NCI-H1436 treated with DMSO at 0.1 percent for 48 hours (cell line): ENCODE measurements at places on chromosomes 2 and 18.

GRCh38 chr18:56672391-56672790, 21.2 kb downstream of the WDR7 start:
- no peak for DNase-seq

DNA sequence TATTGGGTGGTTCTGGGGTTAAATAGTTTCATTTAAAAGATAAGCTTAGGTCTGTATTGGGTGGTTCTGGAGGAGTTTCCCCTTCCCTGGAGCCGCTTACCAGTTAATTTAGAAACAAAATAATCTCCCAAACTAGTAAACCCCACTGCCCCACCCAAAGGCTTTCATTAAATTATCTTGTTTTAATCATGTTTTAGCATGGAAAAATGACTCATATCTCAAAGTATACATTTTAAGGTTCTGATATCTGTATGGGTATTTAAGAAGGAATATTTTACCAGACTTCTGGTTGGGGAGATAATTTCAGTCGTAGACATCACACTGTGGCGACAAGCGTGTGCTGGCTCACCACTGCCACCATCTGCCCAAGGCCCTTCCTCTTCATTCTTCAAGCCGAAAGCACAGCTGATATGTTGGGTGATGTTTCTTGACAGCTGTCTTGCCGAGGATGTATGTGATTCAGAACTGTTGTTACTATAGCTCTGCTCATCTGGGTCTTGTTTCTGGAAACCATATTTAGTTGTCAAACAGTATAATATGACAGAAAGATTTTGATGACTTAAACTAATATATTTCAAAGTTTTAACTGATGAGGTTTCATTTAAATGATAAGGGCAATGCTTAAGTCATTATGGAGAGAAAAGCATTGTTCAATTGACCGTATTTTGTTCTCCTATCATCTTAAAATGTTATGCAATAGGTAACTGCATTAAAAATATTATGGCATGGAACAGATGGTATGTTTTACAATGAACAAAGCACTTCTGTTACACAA, 5.1 kb downstream of the FIGLA start:
- DNase-seq: no peak

DNA sequence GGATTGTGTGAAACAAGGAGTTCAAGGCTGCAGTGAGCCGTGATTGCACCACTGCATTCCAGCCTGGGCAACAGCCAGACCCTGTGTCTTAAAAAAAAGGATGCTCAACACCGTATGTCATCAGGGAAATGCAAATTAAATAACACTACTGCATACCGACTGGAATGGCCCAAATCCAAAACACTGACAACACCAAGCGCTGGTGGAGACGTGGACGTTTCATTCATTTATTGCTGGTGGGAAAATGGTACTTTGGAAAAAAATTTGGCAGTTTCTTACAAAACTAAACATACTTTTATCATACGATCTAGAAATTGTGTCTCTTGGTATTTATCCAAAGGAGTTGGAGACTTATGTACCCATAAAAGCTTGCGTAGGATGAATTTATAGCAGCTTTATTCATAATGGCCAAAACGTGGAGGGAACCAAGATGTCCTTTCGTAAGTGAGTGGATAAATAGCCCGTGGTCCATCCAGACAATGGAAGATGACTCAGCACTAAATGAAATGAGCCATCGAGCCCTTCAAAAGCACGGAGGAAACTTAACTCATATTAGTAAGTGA, 24.2 kb downstream of the NEU4 start:
- no peak for DNase-seq

DNA sequence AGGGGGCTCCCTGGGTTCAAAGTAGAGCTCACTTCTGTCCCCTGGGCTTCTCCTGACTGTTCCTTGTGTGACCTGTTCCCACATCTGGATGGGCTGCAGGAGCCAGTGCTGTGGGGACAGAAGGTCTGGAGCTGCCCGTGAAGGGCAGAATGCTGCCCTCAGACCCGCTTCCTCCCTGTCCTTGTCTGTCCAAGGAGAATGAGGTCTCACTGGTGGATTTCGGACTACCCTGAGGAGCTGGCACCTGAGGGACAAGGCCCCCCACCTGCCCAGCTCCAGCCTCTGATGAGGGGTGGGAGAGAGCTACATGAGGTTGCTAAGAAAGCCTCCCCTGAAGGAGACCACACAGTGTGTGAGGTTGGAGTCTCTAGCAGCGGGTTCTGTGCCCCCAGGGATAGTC, 15.5 kb downstream of the EMX1 start:
- DNase-seq: no peak

GRCh38 chr2:20629581-20630171, 21.2 kb downstream of the HS1BP3 start:
- DNase-seq: no peak

- DNase-seq: no peak
Observed at GRCh38 chr18:45320724-45321123, 294.6 kb upstream of the SLC14A2 start.

DNA sequence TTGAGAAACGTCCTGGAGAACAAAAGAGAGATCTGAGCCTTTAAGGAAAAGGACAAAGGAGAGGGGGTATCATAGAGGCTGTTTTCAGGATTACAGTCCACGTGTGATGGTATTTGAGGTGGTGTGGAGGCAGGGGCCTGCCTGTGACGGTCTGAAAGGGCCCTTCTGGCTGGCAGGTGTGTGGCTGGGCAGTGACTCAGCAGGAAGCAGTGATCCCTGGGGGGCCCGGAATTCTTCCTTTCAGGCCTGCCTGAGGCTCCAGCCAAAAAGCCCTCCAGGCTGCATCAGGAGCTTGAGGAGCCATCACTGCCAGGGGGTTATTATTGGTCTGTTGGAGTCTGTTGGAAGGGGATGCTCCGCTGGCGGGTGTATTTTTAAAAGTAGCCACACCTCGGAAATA, 97.2 kb upstream of the TMEM18 start:
- DNase-seq: no peak

- peak; percentile 20 for DNase-seq
Observed at GRCh38 chr2:170409164-170409535, 231.2 kb downstream of the MYO3B start.

- no peak for DNase-seq
Observed at GRCh38 chr2:226524381-226524843, 275.2 kb downstream of the IRS1 start.

DNA sequence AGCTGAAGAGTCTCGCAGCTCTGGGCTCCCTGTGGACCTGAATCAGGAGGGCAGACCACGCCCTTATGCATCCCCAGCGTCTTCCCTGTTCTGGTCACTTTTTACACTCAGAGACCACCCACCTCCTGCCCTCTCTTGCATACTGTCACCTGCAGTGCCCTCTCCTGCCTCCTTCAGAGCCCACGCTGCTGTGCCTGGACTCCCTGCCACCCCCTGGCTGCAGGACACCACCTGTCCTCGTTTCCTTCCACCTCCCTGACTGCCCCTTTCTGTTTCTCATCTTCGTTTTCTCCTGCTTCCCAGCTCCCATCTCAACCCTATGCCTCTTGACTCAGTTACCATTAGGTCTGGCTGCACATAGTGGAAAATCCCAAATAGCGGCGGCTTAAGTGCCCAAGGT, 9.2 kb upstream of the INHBB start:
- DNase-seq: no peak

GRCh38 chr2:54895730-54896129, 154.5 kb downstream of the RTN4 start:
- no peak for DNase-seq

GRCh38 chr2:45178854-45179253, 169.6 kb upstream of the SIX2 start:
- no peak for DNase-seq

GRCh38 chr18:1665079-1665478, 760.4 kb downstream of the ADCYAP1 start:
- no peak for DNase-seq

GRCh38 chr18:55116863-55117262, 157.6 kb upstream of the CCDC68 start:
- DNase-seq: no peak

DNA sequence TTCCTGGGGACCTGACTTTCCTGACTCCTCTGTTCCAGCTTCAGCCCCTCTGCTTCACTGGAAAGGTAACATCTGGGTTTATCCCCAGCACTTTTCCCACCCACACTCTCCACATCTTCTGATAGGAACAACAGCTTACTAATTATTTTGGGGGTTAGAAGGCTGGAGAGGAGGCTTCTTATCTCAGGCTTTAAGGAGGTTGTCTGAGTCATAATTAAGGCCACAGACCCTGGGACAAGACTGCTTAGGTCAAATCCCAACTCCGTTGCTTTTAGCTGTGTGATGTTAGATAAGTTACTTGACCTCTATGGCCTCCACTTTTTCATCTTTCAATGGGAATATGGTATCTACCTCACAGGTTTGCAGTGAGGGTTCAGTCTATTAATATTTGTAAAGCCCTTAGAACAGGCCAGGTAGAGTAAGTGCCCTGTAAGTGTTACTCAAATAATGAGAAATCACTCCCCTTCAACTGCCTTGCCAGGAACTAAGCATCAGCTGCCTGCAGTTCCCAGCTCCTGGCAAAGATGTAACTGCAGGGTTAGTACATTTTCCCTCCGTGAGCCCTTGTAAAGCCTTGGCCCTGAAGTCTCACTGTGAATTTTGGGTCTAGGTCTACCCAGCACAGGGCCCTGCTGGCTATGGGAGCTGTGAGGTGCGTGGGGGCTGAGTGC, 123.6 kb downstream of the MTX2 start:
- no peak for DNase-seq

GRCh38 chr2:82234283-82234874, 1929.8 kb upstream of the LRRTM1 start:
- DNase-seq: no peak

DNA sequence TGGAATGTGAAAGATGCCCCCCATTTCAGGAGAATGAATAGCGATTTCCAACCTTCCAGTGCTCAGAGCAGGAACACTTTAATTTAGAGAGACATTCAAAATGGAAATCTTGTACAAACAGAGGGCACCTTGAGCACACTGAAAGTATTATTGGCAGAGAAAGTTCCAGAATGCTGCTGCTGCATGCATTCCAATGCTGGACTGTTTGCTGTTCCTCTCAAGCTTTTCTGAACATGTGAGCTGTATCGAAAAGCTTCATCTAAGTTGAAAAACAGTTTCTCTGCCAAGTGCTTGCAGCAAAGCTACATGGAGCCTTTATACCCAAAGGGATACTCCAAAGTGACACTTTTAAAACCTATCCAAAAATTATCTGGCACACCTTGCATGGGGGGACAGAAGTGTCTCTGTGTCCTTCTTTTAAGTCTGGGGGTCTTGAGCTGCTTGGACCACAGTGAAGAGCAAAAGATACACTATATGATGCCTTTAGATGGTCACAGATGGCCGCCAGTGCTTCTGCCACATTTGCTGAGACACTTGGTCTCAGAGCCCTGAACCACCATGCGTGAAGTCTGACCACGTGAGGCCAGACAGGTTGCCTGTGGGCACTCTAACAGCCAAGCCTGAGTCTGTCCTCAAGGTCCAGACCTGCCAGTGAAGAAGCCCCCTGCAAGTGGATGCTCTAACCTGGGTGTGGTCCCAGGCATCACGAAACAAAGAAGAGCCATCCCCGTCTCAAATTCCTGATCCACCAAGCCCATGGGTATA, 18.8 kb downstream of the UXS1 start:
- no peak for DNase-seq

GRCh38 chr2:73970850-73971471, 13.7 kb upstream of the TET3 start:
- DNase-seq: peak; percentile 30

DNA sequence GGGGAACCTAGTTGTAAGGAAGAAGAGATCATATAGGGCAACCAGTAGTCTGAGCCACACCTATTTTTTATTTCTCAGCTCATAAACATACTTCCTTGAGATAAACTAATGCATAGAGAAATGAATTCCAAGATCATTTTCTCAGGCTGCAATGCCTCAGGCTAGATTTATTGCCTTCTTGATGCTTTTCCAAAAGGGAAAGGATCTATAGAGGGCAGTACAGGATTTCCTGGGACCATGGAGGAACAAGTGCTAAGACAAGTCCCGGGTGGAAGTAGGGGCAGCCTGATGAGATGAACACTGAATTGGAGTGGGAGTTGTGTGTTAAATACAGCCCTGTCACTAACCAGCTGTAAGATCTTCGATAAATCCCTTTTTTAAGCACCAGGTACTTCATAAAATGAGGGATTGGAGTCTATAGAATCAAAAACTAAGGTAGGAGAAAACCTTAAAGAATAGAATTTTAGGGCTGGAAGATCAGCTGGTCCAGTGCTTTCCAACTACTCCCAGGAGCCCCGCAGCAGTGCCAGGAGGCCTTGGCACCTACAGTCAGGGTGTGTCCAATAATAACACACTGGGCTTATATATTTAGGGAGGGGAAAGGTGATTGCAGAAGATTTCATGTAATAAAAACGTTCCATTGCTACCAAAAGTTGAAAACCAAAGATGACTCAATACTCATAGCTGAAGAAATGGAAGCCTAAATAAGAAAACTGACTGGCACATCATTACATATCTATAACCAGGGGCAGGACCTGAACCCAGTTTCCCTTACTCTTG, 58.1 kb downstream of the SERTAD2 start:
- no peak for DNase-seq

GRCh38 chr18:10519999-10520935, 5.6 kb upstream of the NAPG start:
- peak; percentile 16 for DNase-seq

GRCh38 chr2:126515471-126515870, 140.5 kb upstream of the GYPC start:
- DNase-seq: no peak

DNA sequence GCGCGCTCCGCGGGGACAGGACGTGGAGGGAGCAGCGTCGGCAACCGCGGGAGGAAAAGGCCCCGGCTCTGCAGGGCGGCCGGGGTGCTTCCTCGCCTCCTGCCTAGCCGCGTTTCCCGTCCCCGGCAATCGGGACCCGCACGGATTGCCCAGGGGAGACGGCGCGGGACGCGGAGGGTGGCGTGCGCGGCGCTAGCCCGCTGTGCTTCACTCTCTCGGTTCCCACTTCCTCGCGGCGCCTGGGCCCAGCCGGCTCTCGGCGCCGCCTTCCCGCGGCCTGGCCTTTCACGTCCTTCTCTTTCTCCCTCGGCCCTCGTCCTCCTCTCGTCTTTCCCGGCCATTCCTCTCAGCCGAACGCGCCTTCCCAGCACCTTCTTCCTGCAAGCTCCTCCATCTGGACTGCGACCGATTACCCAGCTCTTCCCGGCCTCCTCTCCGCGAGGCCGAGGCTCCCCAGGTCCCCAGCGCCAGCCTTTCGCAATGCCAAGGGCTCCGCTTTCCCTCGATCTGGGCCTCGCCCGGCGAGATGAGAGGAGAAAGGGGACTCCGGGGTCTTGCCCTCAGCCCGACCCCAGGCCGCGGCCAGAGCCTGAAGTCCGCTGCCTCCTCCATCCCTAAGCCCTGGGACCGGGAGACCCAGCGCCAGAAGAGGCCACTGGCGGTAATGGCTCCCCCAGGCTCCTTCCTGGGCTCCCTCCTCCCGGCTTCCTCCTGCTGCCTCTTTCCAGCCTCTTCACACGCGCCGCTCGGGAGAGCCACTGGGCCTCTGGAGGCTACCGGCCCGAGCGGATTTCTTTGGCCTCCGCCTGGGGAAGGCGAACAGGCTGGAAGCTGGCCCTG, 34.3 kb upstream of the ATP6V1B1 start:
- no peak for DNase-seq
